ENCODE measurements at places on chromosomes 6 and 20.

GRCh38 chr20:2748551-2749342, 51.7 kb downstream of the CPXM1 start:
- peak; percentile 46 for DNase-seq

GRCh38 chr6:42715871-42716270, 6.5 kb downstream of the PRPH2 start:
- DNase-seq, result no peak

DNA sequence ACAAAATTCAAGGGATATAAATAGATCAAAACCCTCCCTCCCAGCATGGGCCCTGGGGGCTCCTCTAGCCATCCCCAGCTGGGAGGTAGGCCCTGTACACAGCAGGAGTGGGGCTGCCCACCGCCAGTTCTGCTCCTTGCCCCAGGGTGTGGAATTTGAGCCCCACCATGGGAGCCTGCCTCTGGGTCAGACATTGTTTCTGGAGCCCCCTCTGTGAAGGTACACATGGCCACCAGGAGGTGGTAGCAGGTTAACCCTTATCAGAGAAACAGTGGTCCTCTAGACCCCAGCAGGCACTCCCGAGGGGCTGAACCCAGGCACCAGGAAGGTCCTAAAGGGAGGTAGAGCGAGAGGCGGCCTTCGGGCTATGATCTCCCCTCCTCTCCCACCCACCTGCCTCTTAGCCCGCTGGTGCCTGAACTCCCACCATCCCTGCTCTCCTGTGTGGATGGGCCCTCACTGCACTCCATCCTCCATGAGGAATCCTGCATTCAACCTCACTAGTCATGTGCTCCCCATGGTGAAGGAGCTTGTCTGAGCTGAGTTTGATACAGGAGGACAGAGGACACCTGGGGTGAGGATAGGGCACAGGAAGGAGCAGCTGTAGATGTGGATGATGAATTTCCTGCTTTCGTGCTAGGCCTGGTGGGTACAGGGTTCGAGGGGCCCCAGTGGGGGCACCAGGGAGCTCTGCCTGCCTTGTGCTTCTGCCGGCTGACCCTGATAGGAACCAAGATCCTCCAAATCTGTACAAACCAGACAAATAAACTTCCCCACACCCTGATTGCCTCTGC, 114.9 kb downstream of the GRM4 start:
- no peak for DNase-seq

GRCh38 chr6:9634776-9635175, 780.1 kb downstream of the TFAP2A start:
- DNase-seq, result no peak

GRCh38 chr6:164101859-164102258, 687.3 kb downstream of the QKI start:
- DNase-seq, result no peak

DNA sequence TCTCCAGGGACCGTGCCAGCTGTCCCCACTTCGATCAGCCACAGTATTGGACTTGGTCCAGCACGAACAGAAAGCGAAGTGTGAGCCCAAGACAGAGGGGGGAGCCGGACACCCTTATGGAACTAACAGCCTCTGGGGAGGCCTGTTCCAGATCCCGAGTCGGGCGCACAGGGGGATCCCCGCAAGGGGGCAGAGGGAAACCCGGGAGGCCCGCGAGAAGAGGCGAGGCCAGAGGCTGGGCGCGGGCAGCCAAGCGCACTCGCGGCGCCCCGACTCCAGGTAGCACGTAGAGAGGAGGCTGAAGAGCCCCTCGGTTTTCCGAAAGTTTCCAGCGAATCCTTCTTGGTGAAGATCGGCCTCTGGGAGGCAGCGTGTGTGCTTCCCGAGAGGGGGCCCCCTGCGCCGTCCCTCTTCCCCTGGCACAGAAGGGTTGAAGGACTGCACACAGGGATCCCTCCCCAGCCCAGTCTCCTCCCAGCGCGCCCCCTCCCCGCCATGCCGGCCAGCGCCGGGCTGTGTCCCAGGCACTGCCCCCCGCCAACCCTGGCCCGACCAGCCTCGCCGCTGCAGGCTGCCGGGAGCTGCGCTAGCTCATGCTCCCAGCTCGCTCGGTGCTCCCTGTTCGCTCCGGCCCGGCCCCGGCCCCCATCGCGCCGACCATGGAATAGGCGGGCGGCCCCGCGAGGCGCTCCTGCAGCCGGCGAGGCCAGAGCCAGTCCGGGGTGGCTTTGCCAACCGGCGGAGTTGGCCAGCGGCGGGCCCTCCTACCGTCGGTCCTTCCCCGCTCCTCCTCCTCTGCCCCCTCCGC, 577 bp upstream of the SLC24A3 start:
- DNase-seq, result no peak

DNA sequence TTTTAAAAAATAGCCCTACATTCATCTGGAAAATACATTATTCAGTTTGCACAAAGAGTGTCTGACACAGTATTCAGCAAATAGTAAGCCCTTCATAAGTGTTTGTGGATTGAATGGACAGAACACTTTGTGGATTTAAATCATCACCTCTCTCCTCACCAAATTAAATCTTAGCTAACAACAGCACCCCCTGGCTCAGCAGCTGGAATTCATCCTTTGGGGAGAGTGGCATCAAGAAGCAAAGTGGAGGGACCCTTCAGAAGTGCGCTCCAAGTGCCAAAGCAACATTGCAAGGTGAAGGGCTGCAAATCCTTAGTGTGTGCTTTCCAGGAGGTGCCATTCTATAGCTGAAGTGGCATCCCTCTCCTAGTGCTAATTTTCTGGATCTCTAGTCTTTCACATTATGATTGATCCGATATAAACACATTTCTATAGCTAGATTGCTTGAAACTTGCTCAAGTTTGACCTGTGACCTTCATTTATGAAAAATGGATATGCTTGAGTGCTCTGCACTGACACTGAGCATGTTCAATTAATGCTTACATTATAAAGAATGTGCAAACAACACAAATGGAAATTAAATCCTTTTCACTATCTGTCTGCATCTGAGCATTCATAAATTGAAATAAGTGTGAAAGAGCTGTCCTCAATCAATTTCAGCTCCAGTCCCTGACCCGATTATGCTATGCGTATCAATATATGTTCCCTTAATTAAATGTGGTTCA, 891.7 kb downstream of the C6orf118 start:
- no peak for DNase-seq

DNA sequence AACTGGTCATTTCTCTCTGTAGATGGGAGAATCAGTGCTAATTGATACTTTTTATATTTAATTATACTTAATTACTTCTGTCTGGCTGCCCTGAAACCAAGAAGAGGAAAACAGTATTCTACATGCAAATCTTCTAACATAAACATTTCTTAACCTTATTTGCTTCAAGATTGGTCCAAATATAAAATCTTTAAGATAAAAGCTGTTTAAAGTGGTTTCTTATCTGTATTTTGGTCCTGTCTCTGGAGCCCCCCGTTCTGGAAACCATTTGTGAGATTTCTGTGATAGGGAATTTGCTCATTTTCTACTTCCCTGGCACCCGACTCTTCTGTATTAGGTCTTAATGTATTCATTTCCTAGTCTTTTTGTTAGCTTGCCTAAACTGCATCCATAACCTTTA, 168.6 kb downstream of the RNF144B start:
- no peak for DNase-seq

- no peak for DNase-seq
Measured at GRCh38 chr6:43211955-43212354, 17.3 kb downstream of the DNPH1 start.

DNA sequence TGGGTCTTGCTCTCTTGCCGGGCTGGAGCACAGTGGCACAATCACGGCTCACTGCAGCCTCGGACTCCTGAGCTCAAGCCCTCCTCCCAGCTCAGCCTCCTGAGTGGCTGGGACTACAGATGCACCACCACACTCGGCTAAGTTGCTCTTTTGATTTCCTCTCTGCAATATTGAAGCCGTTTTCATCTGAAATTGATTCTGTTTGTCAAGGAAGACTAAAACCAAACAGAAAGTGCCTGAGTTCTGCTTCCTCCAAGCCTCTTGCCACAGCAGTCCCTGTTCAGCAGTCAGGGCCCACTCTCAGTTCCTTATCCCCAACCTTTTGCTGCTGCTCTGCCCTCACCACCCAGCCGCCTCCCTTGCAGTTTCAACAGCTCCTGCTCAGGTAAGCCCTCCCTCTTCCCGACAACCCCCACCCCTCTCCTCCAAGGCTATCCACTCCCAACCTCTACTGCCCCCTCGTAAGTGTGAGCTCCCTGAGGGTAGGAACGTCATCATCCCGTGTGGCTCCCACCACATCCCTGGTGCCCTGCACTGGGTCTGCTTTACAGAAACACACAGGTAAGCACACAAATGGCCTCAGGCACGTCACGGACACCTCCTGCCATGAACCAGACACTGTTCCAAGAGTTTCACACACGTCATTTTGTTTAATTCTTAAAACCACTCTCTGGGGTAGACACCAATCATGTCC, 70.7 kb upstream of the TAB2 start:
- DNase-seq, result no peak

DNA sequence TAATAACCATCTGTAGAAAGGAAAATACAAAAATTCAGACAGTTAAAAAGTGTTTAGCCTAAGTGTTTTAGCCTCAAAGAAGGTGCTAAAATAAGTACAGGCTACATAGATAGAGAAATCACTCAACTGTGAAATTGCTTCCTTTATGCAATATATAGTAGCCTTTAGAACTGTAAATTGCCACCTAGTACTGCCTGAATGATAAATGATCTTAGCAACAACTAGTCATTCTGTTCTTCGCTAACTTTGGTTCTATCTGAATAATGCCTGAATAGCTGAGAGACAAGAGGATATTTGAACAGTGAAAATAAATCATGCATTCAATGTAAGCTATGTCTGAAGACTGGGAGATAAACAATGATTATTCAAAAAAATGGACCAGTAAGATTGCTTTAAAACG, 603.3 kb upstream of the PTCHD4 start:
- no peak for DNase-seq

DNA sequence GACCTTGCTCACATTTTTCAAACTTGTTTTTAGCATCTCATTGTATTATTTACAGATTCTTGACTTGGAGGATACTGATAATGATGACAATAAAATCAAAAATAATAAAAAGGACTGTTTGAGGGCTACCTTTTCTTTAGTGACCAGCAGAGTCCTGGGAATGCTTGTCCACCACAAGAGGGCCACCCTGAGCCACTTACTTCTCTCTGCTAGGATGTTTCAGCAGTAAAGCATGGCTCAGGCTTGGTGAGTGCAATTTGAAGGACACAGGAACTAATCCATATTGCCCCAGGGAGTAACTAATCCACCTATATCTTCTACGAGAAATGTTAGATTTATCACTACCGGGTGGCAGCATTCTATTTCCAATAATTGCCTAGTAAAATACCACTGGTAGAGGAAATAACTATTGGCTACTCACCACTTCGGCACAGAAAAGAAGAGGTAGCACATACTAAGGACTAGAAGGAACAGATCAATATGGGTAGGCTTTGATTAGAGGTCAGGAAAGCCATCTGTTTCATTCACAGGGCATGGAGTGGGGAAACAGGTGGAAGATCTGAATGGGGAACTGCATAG, 5.8 kb upstream of the KIAA0408 start:
- peak; percentile 7 for DNase-seq

DNA sequence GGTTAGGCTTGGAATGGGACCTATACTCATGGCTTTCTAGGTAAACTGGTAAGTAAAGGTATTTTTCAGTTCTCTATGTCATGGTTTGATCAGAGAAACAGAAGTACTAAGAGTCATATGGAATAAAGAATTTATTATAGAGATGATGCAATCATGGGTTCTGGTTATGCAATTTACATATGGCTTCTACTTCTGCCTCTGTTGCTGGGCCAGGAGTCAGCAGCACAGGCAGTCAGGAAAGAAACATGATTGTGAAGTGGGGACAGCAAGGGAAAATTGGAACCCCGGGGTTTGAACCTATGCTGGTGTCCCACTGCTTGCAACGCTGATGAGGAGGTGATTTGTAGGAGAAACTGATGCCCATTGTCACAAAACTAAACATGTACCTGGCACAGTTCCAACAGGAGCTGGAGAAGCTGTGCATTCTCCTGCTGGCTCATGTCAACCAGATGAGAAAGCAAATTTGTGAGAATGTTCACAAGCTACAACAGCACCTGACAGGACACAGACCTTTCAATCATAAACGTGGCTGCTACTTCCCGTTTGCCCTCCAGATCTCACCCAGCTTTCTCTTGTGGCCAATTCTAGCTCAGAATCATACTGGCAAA, 887.1 kb downstream of the TFAP2A start:
- DNase-seq, result no peak

GRCh38 chr6:145213614-145214013, 521.7 kb downstream of the EPM2A start:
- no peak for DNase-seq

DNA sequence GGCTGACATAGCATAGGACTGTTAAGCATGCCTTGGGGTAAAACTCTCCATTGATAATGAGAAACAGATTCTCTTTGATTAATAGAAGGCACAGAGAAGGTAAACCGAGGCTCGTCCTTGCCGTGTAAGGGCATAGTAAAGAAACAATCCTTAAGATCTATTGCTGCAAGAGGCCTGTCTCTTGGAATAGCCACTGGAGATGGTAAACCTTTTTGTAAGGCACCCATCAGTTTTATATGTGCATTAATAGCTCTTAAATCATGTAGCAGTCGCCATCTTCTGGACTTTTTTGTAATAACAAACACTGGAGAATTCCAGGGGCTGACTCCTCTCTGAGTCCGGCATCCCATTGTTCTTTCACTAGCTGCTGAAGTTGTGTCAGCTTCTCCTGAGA, 8.4 kb upstream of the ABHD12 start:
- peak; percentile 72 for DNase-seq

DNA sequence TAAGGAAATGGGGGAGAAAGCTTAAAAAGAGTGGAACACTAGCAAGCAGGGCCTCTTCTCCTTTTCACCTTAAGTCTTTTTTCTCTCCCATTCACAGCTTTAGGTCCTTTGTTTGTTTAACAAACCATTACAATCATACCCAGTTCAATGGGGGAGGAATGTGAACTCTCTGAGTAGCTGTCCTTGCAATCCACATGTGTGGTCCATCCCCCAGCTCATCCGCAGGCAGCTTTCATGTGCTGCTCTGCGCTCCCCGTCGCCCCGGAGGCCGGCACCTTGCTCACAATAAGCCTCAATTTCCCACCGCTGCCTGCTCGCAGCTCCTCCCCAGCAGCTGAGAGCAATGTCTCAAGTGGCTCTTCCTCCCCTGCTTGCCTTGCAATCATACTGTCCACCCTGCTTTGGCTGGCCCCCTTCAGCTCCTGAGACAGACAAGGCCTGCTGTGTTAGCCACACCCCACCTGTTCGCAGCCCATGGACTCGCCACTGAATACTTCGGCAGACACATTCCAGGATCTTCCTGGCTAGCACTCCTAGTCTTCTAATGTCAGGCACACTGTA, 49.1 kb downstream of the PLAGL1 start:
- DNase-seq, result no peak
